ENCODE measurements at places on chromosomes 4 and X.

DNA sequence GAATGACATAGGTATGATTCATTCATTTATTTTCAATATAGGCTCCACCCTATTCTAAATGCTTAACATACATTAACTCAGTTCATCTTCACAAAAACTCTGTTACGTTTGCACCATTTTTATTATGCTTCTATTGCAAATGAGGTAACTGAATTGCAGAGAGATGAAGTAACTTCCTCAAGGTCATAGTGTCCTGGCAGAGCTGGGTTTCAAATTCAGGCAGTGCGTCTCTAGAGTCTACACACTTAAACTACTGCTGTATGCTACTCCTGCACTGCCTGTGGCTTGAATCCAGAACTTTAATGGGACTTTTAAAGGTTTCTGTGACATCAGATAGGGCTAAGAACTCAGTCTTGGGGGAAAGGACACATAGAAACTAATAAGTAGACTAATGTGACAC, 413.4 kb downstream of the UBE2NL start:
- no peak for DNase-seq

GRCh38 chr4:121690001-121690400, 6.8 kb downstream of the ANXA5 start:
- DNase-seq = no peak

GRCh38 chr4:88255111-88255510, 29.2 kb downstream of the PPM1K start:
- no peak for DNase-seq

DNA sequence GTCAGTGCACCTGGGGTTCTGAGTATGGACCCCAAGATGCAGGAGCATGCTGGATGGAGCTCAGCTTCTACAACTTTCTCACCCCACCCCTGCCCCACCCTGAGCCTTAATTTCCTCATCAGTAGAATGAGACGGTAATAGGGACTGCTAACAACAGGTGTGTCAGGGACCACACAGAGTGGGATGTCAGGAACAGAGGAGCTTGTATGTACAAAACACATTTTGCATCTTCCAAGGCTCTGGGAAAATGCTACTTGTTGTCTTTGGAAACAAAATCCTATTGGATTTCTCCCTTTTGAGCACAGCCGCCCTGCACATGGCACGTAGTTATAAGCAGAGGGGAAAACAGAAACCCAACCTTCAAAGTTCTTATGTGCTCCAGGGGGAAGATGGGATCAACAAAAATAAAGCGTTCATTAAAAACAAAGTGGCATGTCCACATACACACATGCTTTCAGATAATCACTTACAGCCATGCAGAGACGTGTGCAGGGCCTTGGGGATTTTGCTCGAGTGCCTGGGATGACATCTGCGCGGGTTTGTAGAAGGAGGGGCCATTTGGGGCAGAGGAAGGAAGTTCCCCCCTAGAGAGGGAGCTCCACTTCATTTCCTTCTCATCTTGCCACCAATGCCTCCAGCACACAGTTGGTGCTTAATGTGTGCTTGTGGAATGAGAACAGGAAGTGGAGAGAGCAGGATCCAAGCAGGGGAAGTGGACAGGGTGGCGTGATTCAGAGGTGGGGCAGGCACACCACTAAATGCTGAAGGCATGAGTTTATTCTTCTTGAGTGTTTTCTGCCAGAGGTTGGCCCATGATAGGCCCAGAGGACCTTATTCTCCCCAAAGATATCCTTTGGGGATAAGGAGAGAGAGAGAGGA, 138.9 kb downstream of the SMIM20 start:
- no peak for DNase-seq

DNA sequence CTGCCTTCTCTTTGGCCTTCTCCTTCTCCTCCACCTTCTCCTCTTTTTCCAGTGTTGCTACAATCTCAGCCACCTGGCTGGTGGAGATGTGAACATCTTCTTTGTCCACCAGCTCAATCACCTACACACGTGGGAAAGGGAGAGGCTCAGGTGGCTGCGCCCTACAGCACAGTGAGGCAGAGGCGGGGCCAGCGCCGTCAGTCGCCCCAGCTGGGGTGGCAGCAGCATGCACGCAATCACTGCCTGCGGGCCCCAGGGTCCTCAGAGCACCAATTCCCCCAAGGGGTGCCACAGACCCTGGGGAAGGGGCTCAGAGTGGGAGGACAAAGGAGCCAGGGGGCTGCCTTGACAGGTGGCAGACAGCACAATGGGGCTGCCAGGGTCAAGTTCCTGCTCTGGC, 21.4 kb downstream of the FGFR3 start:
- no peak for DNase-seq

GRCh38 chr4:32775049-32775448, 2054.9 kb downstream of the PCDH7 start:
- DNase-seq = no peak

GRCh38 chr4:53916431-53916889, 147.9 kb downstream of the CHIC2 start:
- no peak for DNase-seq

DNA sequence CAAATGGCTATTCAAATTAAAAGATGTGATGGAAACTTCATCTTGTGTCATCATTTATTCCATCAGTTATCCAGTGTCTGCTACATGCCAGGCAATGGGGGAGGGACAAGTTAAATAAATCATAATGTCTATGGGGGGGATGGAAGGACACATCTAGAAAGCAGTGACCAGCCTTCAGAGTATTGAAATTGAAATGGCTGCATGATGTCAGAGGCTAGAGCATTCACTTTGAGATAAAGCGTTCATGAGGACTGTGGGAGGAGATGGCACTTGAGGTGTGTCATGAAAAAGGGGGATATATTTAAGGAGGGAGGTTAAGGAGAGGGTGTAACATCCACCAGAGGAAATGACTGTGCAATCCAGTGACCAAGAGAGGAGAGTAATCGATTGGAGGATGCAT, 50.6 kb downstream of the SLIT2 start:
- no peak for DNase-seq

DNA sequence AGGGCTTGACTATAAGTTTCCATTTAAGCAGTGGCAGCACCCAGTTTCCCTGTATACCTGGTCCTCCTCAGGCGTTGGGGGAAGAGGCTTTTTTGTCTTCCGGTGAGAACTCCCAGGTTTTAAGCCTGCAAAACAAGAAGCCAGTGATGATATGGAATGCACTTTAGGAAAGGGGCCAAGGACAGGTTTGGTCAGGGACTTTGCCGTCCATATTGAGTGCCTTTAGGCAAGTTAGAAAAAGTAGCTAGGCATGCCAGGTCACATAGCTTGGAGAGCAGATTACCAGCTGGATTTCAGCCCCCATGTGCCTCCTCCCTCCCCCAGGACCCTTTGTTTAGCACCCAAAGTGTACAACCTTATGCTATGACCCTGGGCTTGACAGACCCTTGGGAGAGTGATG, 13.6 kb upstream of the TIMM8A start:
- DNase-seq = no peak

DNA sequence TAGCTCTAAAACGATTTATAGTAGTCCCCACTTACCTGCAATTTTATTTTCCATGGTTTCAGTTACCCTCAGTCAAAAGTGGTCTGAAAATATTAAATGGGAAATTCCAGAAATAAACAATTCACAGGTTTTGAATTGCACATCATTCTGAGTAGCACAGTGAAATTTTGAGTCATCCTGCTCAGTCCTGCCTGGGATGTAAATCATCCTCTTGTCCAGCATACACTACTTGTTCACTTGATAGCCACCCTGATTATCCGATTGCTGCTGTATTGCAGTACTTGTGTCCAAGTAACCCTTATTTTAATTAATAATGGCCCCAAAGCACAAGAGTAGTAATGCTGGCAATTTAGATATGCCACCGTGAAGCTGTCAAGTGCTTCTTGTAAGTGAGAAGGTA, 23.5 kb upstream of the BDH2 start:
- DNase-seq = no peak

DNA sequence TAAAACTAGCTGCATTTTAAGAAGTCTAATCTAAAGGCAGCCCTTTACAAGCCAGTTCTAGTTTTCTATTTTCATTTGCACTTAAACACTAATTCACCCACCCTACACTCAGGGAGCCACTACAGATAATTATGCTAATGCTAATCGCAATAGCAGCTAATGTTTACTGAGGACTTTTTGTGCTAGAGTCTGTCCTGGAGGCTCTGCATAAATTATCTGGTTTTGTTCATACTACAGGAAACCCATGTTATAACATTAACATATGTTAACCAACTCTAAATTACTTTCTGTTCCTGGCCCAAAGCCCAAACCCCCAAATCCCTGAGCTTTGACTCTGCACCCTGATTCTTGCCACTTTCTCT, 480 bp upstream of the RADX start:
- DNase-seq = no peak

DNA sequence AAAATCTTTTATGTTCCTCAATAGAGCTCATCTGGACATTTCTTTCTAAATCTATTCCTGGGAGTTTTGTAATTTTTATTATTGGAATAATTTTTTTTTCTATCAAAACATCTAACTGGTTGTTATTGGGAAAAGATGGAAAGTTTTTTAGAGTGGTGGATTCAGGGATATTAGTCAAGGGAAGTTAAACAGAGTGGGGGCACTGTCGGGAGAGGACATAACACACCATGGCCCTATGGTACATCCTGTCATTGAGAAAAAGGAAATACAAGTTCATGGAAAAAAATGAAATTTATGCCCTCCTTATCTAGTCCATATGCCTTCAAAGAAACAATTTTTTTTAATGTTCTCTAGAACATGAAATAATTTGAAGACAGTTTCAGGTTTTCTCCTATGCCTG, 96.3 kb upstream of the TSPAN5 start:
- DNase-seq = no peak

DNA sequence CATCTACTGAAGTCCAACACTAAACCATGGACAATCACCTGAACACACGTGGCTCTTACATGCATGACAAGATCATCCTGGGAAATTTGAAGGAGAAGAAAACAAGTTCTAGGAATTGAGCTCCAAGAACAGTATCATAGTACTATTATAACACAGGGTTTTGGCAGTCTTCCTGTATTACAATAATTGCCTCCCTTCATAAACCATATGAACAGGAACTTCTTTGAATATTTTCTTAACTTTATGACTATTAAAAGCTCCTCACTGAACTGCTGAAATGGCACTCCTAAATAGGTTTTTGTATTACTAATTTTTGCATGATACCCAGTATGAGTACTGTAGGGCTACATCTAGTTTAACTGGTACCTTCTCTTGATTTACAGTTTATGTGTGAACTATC, 130.0 kb downstream of the ZAR1 start:
- DNase-seq = no peak

DNA sequence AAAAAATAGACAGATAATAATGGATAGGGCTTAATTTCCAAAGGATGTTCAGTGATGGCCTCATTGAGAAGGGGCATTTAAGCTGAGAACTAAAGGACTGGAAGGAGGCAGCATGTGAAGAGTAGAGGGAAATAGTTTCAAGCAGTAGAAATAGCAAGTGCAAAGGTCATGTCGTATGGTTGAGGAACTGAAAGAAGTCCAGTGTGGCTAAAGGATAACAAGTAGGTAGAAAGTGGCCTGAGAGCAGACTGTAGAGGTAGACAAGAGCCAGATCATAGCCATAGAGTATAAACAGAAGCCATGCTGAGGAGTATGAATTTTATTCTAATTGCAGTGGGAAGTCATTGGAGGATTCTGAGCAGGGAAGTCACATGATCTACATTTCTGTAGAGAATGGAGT, 72.3 kb downstream of the GRIA3 start:
- DNase-seq = no peak

GRCh38 chrX:1072637-1073377, 139.6 kb downstream of the CRLF2 start:
- no peak for DNase-seq

DNA sequence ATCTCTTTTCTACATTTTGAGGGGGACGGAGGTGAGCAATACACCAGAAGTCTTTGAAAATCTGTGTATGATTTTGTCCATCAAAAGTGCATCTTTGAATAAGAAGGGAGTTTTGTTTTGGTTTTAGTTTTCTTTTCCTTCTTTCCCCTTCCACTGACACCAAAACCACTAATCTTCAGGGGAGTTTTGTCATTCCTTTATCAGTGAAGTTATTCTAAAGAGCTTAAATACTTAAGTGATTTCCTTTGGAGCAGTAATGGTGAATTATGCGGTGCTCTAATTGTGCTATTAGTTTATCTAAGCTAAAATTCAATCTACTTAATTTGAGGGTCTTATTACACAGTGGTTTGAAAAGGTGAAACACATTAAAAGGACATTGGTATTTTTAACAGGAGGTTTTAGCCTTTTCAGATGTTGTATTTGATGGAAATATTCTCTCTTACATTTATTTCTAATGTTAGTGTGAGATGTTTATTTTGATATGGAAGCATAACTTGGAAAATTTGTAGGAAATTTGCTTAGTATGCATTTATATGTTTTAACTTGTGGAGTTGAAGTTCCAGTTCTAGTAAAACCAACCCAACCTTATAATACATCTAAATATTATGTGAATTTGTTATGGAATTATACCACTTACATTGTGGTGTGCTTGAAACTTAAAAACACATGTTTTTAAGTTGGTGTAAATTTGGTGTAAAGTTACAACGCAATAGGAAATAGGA, 124.9 kb downstream of the PCDH7 start:
- DNase-seq = no peak
